ENCODE measurements at places on chromosomes 4 and X.

GRCh38 chr4:66974665-66975064 lies 570.6 kb downstream of the CENPC start:
- DNase-seq: no peak

GRCh38 chr4:17535906-17536305 lies 20.9 kb downstream of the CLRN2 start:
- no peak for DNase-seq

DNA sequence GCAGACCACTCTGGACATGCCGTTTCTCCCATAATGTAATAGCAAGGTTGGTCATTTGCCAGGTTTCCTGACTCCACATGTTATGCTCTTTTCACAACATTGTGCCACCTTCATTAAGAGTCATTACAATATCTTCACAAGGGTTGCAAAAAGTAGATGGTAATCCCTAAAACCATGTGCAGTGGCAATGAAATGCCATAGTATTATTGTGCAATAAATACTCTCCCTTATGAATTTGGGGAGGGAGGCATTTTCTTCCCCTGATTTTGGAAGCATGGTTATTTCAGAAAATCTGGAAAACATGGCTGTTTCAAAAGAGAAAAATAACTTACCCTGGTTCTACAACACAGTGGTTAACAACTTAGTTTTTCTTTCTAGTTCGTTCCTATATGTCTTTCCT lies 75.1 kb downstream of the BLTP1 start:
- no peak for DNase-seq

- no peak for DNase-seq
These were observed 35.7 kb upstream of the INTS6L start for GRCh38 chrX:135484641-135485289.

- DNase-seq: no peak
These were observed 10.9 kb downstream of the GAB3 start for GRCh38 chrX:154739952-154740465.

DNA sequence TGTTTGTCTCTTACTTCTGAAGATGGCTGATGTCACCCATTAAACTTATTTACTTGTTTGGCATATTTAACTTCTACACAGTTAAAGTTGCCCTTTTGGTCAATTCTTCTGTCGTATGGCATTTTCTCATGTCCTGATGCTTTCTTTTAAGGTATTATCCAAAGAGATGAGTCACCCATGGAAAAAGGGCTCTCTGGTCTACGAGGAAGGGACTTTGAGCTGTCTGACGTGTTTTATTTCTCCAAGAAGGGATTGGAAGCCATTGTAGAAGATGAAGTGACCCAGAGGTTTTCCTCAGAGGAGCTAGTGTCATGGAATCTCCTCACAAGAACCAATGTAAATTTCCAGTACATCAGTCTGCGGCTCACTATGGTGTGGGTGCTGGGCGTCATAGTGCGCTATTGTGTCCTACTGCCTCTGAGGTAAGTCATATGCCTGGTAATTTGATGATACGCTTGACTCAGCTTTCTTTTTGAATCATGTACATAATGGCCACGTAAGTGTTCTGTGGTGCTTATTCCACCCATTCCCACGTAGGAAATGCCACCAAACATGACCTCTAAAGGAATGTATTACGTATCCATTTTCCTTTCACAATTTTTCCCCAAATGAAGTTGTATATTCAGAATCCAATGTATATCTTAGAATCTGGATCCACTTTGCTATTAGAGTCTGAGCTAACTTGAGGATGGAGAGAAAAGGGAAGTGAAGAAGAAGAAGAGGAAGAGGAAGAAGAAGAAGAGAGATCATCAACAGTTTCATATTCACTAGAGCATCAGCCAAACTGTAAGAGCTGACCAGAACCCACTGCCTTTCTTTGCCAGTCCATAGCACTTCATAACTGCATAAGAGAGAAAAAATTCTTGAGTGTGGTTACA lies 45.7 kb downstream of the GPAT3 start:
- DNase-seq: no peak

- DNase-seq: no peak
These were observed 77.5 kb downstream of the AREG start for GRCh38 chr4:74522251-74522991.

GRCh38 chr4:71396382-71396781 lies 57.6 kb downstream of the SLC4A4 start:
- DNase-seq: no peak

GRCh38 chr4:163566257-163566796 lies 71.8 kb downstream of the TMA16 start:
- DNase-seq: no peak

- no peak for DNase-seq
These were observed 69.9 kb upstream of the WDR1 start for GRCh38 chr4:10186228-10187214.

DNA sequence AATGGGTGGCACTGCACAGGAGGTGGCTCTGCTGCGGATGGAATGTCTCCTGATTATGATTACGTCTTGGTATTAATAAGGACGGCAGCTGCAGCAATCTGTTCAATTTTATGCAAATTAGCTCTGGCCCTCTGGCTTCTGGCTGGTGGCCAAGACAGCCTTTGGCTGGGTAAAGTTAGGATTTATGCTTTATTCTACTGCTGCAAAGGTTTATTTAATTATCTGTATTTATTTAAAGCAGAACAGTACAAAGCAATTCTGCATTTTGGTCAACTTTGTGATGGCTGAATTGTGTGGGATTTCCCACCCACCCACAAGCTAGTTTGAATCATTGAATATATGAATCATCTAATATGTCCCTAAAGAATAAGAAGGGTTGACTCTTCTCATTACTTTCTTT lies 745.6 kb upstream of the FAM241A start:
- no peak for DNase-seq

- no peak for DNase-seq
These were observed 50.0 kb downstream of the C4orf46 start for GRCh38 chr4:158621729-158622128.
